Right lobe of liver (tissue), 6 donors: ENCODE measurements at places on chromosomes 5 and 9.
A peak's percentile ranks its signal among the peaks of the same experiment; 100 is the strongest.

DNA sequence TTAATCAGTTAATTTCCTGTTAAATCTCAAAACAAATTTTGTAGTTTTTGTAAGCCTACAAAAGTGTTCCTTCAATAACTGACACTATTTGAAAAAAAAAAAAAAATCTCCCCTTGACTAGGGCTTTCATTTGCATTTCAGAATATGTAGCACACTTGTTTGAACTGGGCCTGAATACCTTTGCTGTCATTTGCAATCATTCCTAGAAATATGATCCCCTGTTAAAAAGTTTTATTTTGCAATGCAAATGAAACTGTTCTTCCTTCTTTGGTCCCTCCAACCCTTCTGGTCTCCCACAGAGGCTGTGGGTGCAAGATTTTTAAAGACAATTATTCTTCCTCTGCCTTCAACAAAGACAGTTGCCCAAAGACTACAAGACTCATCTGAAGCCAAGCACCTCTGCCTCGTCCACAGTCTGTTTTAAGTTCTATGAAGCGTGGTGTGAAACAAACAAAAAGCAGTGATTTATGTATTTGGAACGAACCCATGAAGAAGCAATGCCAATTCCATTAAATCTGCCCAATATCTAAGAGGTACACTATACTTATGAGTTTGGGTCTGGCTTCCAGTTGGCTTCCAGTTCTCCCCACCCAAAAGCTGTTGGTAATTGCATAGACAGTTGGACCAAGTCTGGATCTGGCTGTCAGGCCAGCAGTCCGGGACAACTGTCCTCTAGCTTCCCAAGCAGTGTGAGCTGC lies 66.1 kb downstream of the CFAP90 start:
- DNase-seq, result no peak

GRCh38 chr9:88344013-88344412 lies 44.2 kb upstream of the SPIN1 start:
- no peak for DNase-seq

- DNase-seq, result no peak
These were observed 11.3 kb upstream of the MIER3 start for GRCh38 chr5:56963246-56963645.

DNA sequence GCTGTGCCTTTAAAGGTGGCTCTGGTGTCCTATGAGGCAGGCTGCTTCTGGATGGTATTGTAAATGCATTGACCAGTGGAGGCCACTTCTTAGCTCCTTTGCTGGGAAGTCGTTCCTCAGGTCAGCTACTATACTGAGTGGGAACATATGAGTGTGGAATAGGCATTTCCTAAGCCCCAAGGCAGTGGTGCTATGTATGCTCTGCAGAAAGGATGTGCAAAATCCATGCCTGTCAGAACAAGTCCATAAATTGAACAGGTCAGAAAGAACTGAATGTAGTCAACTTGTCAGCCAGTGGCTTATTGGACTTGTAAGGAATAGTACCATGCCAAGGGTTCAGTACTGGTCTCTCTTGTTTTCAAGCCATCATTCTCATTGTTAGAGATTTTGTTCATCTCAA lies 216.4 kb downstream of the CDH10 start:
- no peak for DNase-seq

DNA sequence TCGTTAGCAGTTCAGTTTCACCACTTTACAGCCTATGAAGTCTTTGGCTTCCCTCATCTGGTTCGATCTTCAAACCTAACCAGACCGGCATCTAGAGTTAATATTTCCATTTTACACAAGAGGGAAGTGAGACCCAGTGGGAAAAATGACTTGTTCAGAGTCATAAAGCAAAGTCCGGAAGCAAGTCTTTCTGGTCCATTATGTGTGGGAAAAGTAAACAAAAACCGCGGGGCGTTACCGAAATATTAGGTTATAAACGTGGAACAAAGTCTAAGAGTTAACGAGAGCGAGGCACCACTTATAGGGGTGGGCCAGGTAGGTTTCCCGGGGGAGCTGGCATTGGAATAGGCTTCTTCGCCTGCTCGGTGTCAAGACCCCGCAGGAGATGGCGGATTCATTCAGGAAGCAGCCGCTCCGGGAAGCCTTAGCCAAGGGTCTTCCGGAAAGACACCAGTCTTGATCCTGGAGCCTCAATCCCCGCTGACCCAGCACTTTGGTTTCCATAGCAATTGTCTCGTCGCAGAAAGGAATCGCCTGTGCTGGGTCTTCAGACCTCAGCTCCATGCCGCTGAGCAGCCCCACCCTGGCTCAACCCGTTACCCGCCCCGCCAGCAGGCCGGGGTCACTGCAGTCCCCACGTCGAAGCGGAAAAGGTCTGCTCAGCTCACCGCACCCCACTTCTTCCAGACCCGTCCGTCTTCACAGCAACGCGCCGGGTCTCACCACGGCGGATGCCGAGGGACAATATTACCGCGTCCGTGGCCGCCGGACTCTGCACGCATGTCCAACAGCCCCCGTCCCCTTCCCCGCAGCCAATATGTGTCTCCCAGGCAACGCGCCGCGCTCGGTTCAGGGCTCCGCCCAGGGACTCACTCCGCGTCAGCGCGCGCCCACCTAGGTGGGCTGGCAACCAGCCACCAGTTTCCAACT lies at the start of gene C5orf52:
Gene C5orf52 (plus strand): TSS at position 872 of the 930 bp plus-strand sequence. CDS start 82 bp downstream, outside the sequence.
- peak; percentile 43 for DNase-seq

DNA sequence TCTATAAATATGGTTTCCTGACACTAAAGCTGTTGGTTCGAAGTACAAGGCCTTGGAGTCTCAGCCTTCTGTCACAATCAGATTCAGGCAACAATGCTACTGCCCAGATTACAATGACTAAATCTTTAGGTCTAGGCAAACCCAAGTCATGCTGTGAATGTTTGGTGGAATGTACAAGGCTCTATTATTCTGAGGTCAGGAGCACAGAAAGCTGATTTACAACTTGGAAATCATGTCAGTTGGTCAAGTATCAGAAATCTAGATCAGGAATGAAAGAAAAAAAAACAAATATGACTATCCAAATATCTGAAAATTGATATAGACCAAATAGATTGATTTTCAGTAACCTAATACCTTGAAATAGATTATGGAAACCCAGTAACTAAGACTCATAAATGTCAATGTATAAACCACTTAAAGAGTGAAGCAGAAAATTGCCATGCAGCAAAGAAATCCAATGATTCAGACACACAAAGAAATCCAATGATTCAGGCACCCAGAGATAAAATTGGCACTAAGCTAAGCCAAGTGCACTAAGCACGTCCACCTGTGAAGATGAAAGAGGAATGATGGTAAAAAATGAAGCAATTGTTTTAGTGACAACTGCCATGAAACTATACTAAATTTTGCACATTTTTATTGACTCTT lies 588.0 kb upstream of the TUSC1 start:
- no peak for DNase-seq

DNA sequence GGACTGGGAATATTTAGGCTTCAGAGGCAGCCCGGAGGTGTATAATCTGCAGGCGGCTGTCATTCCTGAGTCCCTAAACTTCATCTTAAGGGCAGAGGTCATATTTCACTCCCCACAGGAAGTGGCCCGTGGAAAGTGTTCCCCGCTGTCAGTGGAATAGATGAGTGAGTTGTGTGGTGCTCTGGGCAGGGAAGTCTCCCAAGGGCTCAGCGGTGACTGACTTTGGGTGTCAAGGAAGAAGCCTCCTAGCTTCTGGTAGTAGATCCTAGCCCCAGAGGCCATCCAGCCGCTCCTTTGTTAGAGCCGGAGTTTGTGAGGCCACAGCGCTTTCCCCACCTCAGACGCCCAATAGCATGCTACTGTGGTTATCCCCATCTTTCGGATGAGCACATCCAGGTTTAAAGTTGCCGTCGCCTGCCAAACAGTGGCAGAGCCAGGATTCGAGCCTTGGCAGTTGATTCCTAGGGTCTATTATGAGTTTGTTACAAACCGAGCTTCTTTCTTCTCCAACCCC lies 38.9 kb upstream of the TIFAB start:
- no peak for DNase-seq

- DNase-seq, result no peak
These were observed 388.5 kb downstream of the CAAP1 start for GRCh38 chr9:26504057-26504456.

- DNase-seq, result no peak
These were observed 4.8 kb upstream of the DPM2 start for GRCh38 chr9:127942216-127943010.

GRCh38 chr9:20749496-20750198 lies 65.6 kb downstream of the FOCAD start:
- DNase-seq, result no peak

- no peak for DNase-seq
These were observed 299.8 kb upstream of the NUDT12 start for GRCh38 chr5:103862398-103862797.

DNA sequence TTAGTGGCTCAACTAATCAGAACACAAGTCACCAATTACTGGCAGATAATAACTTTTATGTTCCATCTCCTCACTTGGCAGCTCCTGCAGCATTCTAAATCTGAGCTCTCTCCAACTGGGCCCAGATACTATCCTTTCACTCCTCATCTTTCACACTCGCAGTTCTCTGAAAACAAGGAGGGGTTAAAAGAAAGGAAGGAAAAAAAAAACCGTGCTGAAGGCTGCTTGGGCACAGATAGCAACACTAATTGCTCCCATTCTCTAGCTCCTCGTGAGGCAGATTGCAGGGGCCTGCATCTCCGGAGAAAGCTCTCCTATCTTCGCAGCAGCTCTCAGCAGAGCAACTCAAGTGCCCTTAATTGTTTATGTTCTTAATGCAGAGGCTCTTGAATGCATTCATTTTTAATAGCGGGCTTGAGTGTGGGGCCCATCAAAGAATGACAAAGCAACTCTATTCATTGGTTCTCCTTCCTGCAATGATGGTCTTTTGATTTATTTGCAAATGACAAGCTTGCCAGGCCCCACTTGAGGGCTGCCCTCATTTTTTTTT lies 23.9 kb downstream of the TLE1 start:
- DNase-seq, result no peak

DNA sequence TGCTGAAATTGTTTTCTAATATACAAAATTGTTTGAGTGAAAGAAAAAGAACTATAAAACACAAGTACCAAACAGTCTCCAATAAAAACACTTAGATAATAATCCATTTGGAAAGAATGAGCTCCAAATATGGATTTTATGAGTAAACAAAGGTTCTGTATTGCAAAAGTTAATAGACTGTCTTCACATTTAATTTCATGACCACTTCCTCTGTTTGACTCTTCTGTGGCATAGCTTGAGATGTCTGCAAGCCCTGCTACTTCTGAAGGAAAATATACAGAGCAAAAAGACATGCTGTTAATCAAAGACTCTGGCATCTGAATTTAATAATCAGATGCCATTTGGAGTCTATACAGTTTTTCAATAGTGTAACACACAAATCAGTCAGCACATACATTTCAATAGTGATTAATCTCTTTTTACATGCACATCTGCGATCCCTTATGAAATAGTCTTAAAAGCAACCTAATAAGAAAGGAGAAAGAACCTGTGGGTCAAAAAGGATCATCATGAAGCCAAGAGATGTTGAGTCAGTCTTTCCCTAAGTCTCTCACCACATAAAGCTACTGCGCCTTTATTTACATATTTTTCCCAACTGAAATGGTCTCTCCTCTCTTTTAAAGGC lies 165.4 kb upstream of the LHFPL2 start:
- no peak for DNase-seq

DNA sequence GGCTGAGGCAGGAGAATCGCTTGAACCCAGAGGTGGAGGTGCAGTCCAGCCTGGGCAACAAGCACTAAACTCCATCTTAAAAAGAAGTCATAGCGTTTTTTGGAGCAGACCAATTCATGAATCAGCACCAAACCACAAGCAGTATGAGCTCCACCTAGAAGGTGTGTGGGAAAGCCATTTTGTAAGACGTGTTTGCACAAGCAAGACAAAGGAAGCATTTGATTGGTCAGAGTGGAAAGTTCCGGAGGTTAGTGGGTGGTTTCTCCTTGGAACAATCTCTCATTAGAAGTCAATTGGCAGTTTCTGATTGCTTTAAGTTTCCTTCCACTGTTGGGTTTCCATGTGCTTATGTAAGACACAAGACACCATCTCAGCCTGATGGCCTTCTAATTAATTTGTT lies 5.0 kb downstream of the SRD5A1 start:
- no peak for DNase-seq

- no peak for DNase-seq
These were observed 1.7 kb upstream of the AIF1L start for GRCh38 chr9:131094622-131095021.

- DNase-seq, result peak; percentile 37
These were observed 39.2 kb downstream of the NACC2 start for GRCh38 chr9:136055715-136056545.

DNA sequence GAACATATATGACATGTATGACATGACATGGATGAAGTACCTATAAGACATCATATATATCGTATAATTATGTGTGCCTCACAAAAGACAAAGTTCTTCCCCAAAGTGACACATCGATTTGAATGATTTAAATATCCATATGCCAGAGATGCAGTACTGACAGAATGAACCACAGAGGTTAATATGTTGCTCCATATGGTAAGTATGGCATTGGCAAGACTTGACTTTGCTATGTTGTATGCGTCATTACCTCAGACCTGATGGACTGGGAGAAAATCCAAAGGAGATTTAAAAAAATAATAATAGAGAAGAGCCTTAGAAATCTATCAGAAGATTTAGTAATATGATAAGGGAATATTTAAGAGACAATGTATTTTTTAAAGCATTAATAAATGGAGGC lies 263.2 kb downstream of the PJA2 start:
- no peak for DNase-seq

DNA sequence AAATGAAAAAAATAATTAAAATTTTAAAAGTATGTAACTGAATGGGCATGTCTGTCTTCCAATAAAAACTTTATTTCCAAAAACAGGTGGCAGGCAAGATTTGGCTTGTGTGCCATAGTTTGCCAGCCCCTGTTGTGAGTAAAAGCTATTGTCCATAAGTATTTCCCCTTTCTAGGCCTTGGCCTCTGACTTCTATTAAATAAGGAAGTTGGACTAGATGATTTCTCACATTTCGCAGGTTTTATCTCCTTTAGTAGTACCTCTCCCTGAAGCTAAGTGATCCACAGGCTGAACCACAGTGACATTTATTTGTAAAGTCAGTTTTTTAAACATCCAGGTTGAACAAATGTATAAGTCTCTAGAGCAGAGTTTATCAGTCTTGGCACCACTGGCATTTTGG lies 41.3 kb downstream of the RECK start:
- DNase-seq, result no peak

DNA sequence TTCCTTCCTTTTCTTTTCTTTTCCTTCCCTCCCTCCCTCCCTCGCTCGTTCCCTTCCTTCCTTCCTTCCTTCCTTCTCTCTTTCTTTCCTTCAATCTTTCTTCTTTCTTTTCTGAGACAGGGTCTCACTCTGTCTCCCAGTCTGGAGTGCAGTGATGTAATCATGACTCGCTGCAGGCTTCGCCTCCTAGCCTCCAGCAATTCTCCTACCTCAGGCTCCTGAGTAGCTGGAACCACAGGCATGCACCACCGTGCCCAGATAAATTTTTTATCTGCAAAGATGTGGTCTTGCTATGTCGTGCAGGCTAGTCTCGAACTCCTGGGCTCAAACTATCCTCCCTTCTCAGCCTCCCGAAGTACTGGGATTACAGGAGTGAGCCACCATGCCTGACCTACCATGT lies 81.4 kb downstream of the SPATA31C2 start:
- no peak for DNase-seq
